ENCODE measurements at places on chromosomes 6 and 20. TPM values are rescaled to one million over a fixed set of nuclear protein-coding genes. Genes with fewer than 3 reads are reported as not detected.

PLG gene
- total RNA-seq = not detected

POU5F1 gene
- total RNA-seq = 47.5 TPM

DNA sequence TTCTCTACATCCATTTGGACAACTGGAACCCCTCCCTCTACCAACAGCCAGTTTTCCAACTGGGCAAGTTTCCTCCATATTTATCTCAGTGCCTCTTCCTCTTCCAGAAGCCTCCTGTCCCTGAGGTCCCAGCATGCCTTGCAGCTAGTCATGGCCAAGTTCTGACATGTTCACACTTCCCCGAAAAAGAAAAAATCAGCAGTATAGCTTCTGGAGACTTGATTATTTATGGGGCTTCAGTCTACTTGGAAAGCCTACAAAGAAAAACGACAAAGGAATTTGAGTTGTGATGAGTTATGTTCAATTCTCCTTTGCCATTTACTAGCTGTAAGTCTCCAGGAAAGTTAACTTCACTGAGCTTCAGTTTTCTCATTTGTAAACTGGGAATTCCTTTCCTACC is 406.5 kb downstream of the MAFB start:
- no peak overlapping the region for H3K4me3 ChIP-seq
- DNase-seq = no peak
- no peaks in the 10 kb centered on the region for H3K27me3 ChIP-seq
- no peak overlapping the region for H3K27ac ChIP-seq
- no peaks in the 10 kb centered on the region for H3K36me3 ChIP-seq

DNA sequence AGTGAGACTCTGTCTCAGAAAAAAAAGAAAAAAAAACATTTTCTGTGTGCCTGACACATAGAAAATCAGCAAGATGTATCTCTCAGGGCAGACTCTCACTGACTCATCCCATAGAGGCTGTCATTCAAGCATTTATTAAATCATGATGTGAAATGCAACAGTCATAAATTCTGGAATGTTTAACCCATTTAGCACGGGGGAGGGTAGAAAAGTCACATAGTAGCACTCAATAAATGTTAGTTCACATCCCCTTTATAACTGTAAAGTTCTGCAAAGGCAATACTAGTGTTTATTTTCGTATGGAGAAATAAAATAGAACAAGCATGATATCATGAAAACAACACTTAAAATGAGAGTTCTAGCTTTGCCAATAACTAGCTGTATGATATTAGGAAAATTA is 15.5 kb upstream of the CARMIL1 start:
- H3K4me1 ChIP-seq = no peaks in the 10 kb centered on the region
- no peak overlapping the region for H3K27ac ChIP-seq
- DNase-seq = no peak

DNA sequence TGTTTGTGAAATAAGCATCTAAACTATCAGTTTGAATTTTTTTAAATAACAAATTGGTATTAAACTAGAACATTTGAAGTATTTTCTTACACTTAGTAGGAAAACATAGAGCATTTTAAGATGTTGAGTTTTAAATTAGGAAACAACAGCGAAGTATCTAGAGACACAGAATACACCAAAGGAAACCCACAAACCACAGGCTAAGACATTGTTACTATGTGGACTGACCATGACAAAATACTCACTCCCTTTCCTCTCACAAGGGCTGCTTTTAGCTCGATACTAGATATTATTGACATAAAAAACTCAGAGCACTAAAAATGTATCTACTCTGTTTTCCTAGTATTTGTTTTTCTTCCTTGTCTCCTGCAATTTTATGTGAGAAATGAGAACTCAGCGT is 266.0 kb upstream of the CITED2 start:
- no peaks in the 10 kb centered on the region for H3K36me3 ChIP-seq
- no peaks in the 10 kb centered on the region for H3K27me3 ChIP-seq
- DNase-seq = no peak
- H3K27ac ChIP-seq = no peak overlapping the region
